ENCODE measurements at places on chromosomes 4 and X.

GRCh38 chrX:127947450-127947849 lies 104.8 kb downstream of the ACTRT1 start:
- no peak for DNase-seq

- DNase-seq: no peak
Measured at GRCh38 chr4:39319676-39320075, 46.5 kb downstream of the RFC1 start.

DNA sequence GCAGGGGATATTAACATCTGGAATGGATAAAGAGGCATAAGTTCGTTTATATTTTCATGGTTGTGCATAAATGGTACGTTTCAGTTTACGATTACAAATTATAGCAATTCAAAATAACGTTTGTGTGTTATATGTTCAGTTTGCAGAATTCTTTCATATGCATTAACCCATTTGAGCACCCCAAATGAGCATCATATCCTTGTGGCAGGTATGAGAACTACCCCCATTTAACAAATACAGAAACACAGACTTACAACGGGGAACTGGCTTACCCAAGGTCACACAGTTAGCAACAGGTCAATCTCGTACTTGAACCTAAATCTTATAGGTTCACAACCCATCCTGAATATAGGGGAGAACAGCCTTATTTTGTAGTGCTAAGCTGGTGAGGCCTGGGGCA lies 33.1 kb downstream of the EDNRA start:
- DNase-seq: no peak

- DNase-seq: no peak
Measured at GRCh38 chr4:1788254-1788973, 4.7 kb upstream of the FGFR3 start.

DNA sequence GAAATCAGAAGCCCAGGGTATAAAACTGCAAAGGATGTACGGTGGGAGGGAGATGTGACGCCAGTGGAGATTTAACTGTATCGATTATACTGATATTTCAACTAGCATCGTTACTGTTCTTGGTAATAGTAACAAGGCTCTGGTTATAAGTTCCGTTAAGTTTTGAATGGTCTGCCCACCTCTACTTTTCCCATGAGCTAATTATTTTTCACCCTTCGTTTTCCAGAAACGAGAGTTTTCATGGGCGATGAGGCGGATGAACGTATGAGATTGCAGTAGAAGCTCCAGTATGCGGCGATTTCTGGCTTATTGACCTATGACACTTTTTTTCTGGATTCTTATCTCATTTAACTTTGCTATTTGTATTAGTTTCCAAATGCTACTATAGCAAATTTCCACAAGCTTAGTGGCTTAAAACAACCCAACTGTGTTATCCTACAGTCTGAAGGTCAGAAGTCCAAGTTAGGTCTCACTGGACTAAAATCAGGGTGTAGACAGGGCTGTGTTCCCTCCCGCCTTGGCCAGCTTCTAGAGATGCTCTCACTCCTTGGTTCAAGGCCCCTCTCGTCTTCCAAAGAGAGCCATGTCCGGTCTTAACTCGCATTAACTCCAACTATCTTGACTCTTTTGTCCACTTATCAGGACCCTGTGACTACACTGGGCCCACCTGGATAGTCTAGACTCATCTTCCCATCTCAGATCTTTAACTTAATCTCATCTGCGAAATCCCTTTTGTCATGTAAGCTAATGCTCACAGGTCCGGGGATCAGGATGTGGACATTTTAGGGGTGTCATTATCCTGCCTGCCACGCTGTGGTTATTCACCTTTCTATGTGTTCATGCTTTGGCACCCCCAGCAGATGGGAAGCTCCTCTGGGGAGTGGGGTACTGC lies 122.5 kb downstream of the IRF2 start:
- DNase-seq: no peak

DNA sequence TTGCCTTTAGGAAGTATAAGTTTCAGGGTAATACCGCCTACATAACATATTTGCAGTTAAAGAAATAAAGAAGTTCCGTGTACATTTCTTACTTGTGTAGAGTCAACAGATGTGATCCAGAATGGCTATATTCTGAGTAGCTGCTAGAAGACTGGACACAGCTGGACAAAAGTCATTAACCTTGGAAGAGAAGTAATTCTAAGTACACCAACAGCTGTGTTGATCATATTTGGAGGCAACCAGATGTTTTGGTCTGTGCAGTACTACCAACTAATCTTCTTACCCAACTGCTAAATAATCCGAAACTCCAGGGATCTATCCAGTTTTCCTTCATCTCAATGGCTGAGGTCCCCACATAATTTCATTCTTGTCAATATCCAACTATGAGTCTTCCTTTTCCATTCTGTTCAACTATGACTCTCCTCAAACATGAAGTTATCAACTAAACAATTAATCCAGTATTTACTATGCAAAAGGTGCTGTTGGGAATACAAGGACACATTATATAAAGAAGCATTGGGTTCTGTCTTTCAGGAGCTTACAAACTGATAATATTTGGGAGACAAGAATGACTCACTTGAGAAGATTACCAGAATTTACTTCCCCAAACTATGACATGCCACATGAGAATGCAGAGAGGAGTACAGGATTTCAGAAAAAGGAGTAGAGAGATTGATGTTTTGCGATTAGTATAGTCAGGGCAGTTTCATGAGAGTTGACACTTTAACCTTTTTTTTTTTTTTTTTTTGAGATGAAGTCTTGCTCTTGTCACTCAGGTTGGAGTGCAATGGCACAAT lies 78.2 kb downstream of the COL4A6 start:
- no peak for DNase-seq

- DNase-seq: no peak
Measured at GRCh38 chrX:17803449-17803848, 57.6 kb downstream of the RAI2 start.

GRCh38 chr4:10100734-10101216 lies 15.8 kb downstream of the WDR1 start:
- DNase-seq: no peak

GRCh38 chrX:153989973-153990655 lies 17.6 kb downstream of the TMEM187 start:
- DNase-seq: no peak

GRCh38 chrX:153875391-153876111 lies 10.4 kb downstream of the L1CAM start:
- peak; percentile 72 for DNase-seq

GRCh38 chrX:44935640-44936039 lies 62.7 kb downstream of the KDM6A start:
- no peak for DNase-seq

GRCh38 chr4:123397144-123398065 lies 810 bp downstream of the SPRY1 start:
- peak; percentile 83 for DNase-seq

- DNase-seq: no peak
Measured at GRCh38 chrX:118503260-118504041, 7.8 kb downstream of the DOCK11 start.

- DNase-seq: no peak
Measured at GRCh38 chr4:163148466-163149336, 18.0 kb downstream of the NAF1 start.

DNA sequence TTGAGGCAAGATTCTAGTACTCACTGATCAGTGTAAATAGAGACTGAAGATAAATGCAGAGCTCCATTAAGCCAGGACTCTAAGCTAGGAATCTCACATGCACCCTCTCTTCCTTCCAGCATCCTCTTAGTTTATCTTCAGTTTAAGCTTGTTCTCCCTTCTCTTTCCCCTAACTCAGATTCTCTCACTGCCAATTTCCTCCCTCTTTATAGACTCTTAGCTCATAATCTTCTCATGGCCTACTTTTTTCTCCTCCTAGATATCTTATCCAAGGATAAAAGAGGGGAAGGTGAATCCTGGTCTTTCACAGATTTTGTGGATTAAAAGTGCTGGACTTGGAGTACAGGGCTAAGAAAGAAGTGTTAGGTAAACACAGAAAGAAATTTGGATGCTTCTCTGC lies 108.9 kb upstream of the TENM3 start:
- DNase-seq: no peak

GRCh38 chrX:67777148-67777547 lies 233.3 kb downstream of the AR start:
- DNase-seq: no peak

DNA sequence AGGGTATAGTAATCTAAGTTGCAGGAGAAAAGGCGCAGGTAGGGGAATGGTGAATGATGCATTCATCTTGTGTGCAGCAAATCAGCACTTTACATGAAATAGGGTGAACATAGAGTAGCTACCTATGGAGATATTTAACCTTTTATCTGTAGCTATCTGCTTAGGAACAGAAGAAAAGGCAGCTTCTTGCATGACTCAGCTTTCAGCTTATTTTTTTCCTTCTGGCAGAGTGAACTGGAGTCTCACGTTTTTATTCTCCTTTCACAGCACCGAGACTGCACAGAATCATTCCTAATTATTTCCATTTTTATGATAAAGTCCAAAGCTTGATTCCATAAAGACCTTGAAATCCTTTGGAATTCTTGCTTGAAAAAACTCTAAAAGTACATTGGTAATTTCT lies 4.8 kb upstream of the SCOC start:
- DNase-seq: no peak

DNA sequence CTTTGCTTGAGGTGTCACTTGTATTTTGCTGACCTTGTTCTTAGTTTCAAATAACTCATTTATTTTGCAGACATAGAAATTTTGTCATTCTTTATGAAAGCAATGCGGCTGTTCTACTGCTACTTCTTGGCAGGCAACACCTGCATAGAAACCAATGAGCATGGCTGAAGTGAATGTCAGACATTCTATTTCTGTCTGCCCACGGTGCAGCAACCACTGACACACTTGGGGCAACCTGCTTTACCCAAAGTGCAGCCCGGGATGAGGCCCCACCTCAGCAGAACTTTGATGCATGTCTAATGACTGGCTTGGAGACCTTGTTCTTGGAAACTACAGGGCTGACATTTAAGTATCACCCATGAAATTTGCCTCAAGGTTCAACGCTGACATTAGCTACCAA lies 93.6 kb downstream of the RBM47 start:
- no peak for DNase-seq

- peak; percentile 78 for DNase-seq
Measured at GRCh38 chr4:157221895-157222770, 1.6 kb downstream of the GRIA2 start.

GRCh38 chr4:53889326-53890055 lies 174.9 kb downstream of the CHIC2 start:
- DNase-seq: no peak

- DNase-seq: no peak
Measured at GRCh38 chr4:105870963-105871362, 24.3 kb upstream of the NPNT start.

GRCh38 chr4:72365981-72366380 lies 203.0 kb downstream of the ADAMTS3 start:
- DNase-seq: no peak

DNA sequence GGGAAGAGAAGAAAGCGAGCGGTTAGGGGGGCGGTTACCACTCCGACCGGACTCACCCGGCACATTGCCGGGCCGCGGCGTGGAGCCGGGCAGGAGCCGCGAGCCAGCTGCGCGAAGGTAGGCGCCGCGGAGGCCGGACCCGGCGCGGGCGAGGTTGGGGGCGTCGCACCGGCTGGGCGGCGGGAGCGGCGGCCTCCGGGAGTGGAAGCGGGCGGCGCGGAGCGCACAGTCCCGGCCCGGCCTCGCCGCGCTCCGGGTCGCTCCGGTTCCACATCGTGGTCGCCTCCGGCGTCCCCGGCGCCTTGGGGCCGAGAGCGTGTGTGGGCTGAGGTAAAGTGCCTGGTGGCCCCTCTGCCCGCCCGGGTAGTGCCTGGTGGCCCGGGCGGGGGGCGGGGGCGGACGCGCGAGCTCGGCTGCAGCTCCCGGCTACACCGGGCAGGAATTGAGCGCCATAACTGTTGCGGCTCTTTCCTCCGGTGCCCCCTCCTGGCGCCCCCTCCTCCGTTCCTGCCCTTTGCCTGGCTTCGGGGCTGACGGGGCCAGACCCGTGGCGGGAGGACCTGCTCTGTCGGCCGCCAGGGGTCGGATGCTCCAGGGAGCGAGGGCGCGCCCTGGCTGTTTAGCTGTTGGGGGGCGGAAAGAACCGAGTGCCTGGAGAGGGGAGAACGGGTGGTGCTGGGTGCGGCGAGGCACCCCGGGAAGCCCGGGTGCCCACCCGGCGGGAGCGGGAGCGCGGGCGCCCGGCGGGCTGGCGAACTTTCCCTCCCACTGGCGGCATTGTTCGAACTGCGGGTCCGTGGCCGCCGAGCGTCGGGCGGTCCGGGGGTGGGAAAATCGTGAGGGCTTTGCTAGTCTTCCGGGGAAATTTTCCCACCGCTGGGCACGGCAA lies 626 bp downstream of the JADE3 start:
- DNase-seq: peak; percentile 78

GRCh38 chrX:70480660-70481018 lies 36.0 kb downstream of the DLG3 start:
- no peak for DNase-seq

GRCh38 chr4:122914938-122915337 lies 7.5 kb downstream of the NUDT6 start:
- no peak for DNase-seq

- no peak for DNase-seq
Measured at GRCh38 chr4:67549123-67549522, 3.8 kb upstream of the CENPC start.

GRCh38 chrX:21873063-21873775 lies 17.4 kb downstream of the YY2 start:
- no peak for DNase-seq

GRCh38 chrX:18076434-18076833 lies 144.3 kb downstream of the BEND2 start:
- no peak for DNase-seq

- DNase-seq: no peak
Measured at GRCh38 chr4:38080061-38080974, 120.1 kb downstream of the PTTG2 start.

DNA sequence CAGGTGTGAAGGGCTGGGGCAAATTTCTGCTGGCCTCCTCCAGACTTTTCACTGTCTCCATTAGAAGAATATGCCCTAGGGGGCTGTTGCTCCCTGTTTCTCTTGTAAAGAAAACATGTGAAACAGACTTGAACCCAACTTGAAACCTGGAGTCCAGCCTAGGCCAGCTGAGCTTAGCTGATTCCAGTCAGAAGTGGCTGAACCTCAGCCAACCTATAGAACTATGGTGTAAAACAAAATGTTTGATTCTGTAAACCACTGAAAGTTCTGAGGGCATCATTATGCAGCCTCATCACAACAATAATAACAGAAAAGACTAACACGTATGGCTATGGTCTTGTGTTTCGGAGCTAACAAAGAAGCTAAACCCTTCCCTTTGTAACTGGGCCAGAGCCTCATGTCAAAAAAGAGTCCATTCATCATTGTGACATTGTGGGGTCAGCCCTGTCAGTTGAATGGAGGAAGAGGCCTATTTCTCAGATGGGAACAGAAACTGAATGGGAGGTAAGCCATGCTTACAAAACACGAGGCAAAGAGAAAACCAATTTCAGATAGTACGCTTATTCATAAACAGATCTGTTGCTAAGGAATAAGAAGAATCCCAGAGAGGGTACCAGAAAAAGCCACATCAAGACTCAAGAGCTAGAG lies 34.1 kb downstream of the SETD7 start:
- DNase-seq: no peak
